ENCODE measurements at places on chromosomes 11 and 22.

DNA sequence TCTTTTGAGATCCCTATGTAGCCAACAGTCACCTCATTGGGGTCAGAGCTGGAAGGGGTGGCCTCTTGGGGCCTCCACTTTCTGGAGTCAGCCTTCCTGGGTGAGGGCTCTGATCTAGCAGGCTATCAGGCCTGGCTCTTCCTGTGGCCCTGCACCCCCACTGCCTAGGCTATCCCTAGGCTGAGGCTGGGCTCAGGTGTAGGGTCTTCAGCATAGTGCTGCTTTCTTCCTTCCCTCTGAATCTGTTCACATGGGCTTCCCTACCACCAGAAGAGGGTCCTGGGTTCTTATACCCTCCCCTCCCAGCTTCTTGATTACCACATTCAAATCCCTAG, 456 bp upstream of the SPI1 start:
- DNase-seq, result no peak

DNA sequence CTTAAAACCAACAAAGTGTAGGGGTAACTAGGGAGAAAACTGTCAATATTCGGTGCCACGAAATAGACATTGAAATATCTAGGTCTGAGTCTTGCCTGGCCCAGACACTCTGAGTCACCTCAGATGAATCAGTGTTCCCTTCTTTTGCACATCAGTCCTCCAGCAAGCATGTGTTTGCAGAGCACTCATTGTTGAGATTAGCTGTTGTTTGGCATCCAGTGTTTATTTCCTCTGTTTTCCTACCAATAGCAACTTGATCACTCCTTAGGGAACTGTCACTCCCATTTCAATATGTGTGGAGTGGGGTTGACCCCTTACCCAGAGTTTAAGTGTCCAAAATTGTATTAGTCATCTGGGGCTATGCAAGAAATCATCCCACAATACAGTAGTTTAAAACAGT, 4.7 kb upstream of the ASCC2 start:
- DNase-seq, result peak; percentile 89

DNA sequence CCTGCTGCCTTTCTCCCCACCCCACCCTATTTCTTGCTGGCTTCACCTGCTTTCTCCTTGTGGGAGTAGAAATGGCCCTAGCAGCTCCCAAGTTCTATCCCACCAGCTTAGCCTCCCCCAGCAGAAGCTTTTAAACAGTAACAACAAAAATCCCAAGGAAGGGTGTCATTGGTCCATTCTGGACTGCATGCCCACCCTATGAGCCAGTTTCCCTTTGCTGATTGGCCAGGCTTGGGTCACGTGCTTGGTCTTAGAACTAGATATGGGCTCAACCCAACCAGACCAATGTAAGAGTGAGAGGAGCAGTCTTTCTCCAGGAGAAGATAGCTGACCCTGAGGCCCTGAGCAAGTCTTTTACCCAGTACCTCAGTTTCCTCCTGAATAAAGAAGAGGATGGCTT, 2.3 kb downstream of the MTFP1 start:
- DNase-seq, result no peak

- DNase-seq, result no peak
Observed at GRCh38 chr22:46158283-46158682, 8.0 kb downstream of the PPARA start.

- peak; percentile 75 for DNase-seq
Observed at GRCh38 chr11:74754507-74755252, 6.0 kb downstream of the RNF169 start.

GRCh38 chr11:20647976-20648565, 21.3 kb upstream of the NELL1 start:
- DNase-seq, result peak; percentile 33

GRCh38 chr11:103936059-103936458, 100.4 kb upstream of the DDI1 start:
- no peak for DNase-seq

DNA sequence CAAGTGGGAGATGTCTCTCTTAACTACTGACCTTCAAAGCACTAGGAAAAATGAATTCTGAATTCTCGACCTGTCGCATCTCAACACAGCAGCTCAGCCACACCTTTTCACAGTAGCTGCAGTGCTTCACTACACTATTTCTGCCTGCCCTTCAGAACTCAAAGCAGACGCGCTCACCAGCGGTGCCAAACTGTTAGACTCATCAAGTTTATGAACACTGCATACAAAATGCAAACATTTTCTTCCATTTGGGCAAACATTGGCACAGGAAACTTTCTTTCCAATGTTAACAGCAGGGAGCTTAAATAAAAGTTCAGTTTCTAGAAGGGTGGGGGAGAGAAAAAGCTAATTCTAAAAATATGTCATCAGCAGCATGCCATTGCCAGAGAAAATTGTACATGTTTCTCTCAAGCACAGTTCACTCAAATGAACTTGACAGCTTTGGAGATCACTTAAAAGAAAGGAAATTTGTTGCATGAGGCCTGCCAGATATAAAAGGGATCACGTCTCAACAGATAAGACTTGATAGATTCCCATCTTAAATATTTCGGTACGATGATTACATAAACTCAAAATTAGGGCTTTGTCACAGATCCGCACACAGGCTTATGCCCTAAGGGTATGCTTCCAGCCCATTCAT, 82.7 kb downstream of the CADM1 start:
- no peak for DNase-seq

- peak; percentile 16 for DNase-seq
Observed at GRCh38 chr22:17922925-17923903, 101.1 kb downstream of the MICAL3 start.

DNA sequence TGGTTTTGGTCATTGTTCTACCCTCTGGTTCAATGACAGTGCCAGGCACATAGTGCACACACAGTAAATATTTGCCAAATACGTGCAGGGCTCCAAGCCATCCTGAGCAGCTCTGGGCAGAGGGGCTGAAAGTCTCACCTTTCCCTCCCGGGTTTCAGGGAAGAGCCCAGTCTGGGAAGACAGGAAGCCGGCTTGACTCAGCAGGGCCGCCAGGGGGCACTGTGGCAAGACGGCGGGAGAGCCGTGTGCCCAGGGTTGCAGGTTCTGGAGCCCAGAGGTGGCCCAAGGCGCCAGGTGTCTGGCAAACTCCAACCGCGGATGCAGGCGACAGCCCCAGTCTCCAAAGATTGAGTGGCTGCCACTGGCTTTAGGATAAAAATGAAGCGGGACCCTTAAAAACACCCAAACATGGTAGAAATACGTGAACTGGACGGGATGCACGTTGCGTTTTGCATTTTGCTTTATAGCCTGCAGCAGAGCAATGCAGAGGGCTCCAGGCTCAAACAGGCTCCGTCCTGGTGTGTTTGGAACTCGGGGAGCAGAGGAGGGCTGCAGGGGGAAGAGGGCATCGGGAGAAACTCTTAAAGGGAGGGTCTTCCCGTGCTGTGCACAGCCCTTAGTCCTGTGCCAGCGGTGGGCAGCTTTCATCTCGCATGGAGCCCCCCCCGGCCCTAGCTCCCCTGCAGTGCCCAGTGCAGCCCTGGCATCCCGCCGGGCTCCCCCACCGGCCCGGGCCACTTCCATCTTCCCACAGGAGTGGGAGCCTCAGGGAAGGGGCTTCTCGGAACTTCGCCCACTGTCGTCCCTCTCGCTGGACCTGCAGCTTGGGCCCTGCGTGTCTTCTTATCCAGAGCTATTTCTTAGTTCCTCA, 10.7 kb downstream of the KRTAP5-5 start:
- DNase-seq, result no peak

DNA sequence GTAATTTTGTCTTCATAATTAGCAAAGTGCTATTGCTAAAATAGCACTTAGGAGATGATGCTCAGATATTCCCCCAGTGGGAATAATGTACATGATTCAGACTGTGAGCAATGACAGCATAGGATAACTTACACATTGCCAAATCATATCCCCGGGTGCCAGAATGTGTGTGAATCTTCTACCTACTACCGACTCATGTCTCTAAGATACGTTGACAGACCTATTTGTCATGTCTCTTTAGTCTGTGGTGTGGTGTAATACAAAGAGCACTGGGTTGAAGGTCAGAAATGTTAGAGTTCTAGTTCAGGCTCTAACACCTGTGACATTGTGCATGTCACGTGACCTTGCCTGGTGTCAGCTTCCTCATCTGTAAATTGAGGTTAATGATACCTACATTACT, 31.0 kb upstream of the PICALM start:
- DNase-seq, result no peak

GRCh38 chr11:16909359-16910035, 104.7 kb downstream of the PLEKHA7 start:
- DNase-seq, result no peak

DNA sequence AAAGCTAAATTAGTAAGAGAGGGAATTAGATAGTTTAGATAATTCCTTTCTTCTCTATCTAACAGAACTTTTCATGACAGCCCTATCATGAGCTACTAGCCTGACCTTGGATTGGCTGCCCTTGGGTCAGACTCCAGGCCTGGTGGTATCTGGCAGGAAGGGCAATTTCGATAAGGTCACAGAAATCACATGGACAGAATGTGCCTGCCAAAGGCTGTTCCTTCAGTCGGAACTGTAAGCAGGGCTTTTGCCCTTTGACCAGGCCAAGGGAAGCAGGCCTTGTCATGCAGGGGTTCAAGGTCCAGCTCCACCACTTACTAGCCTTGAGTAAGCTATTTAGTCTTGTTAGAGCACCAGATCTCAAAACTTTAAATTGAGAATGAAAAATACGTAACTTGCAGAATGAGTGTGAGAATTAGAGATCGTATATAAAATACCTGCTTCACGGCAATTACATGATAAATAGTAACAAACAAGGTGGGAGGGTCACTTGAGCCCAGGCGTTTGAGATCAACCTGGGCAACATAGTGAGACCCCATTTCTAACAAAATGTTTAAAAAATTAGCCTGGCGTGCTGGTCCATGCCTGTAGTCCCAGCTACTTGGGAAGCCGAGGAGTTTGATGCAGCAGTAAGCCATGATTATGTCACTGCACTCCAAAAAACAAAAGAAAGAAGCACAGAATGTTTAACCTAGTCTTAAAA, 60.8 kb upstream of the SC5D start:
- DNase-seq, result no peak

- peak; percentile 44 for DNase-seq
Observed at GRCh38 chr22:45877651-45878050, 99.3 kb downstream of the WNT7B start.

DNA sequence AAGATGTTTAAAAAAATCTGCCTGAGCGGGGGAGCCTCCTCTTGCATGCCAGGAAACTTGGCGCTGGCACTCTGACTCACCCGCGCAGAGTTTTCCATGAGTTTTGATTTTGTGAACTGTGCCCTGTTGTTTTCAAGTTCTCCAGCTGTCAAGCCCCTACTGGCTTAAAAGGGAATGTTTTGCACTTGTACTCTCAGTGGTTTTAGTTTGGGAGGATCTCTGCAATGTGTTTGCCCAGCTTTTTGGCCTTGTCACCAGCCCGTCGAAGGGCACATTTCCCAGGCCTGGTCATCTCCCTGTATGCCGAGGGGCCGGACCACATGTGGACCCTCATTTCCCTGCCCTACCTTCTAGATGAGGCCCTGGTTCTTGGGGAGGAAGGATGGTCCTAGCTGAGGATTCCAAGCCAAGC, 12.2 kb downstream of the MRGPRF start:
- DNase-seq, result peak; percentile 95

GRCh38 chr22:48737461-48738203, 1090.0 kb downstream of the BRD1 start:
- DNase-seq, result no peak

- peak; percentile 97 for DNase-seq
Observed at GRCh38 chr22:35376728-35377472, 4.0 kb upstream of the HMOX1 start.

DNA sequence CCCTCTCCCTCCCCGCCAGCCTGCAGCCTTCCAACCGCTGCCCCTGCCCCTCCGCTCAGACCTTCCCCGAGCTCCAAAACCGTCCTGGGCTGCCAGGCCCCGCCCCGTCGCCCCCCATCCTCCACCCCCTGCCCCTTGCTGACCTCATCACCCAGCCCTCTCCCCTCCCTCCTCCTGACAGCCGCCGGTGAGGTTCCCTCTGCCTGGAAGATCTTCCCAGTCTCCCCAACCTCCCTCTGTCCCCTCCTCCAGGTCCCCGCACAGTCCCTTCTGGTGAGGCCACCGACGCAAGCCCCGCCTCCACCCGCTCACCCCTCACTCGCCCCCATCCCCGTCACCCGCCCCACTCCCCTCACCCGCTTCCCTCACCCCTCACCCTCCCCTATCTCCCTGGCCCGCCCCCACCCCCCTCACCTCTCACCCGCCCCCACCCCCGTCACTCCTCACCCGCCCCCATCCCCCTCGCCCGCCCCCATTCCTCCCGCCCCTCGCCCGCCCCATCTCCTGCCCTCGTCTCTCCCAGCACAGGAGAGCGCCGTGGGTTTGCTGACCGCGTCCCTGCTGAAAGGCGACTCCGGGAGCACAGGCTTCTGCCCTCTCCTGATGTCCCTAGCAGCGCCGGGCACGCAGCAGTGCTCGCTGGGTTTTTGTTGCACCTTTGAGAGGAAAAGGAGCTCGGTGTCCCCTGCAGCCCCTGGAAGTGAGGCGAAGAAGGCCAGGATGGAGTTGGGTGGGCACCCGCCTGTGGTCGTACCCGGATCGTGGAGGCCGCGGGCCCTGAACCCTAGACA, 16.4 kb upstream of the UPK3A start:
- DNase-seq, result no peak

GRCh38 chr22:21622919-21623647, 6.7 kb downstream of the YDJC start:
- no peak for DNase-seq

DNA sequence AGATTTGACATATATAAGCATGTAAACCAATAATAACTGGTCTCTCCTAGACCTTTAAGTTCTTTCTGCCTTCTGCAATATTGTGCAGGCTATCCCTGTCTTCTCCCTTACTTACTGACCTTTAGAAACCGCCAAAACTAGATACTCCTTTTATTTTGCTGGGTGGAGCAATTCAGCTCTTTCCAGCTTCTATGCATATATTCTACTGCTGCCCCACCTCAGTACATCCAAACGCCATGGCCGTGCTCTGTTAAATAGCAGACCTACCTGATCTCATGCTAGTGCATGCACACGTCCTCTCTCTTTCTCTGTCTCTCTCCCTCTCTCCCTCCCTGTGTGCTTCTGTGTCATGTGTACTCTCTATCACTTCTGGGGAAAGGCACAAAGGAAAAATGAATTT, 76.7 kb upstream of the CAPRIN1 start:
- DNase-seq, result no peak

DNA sequence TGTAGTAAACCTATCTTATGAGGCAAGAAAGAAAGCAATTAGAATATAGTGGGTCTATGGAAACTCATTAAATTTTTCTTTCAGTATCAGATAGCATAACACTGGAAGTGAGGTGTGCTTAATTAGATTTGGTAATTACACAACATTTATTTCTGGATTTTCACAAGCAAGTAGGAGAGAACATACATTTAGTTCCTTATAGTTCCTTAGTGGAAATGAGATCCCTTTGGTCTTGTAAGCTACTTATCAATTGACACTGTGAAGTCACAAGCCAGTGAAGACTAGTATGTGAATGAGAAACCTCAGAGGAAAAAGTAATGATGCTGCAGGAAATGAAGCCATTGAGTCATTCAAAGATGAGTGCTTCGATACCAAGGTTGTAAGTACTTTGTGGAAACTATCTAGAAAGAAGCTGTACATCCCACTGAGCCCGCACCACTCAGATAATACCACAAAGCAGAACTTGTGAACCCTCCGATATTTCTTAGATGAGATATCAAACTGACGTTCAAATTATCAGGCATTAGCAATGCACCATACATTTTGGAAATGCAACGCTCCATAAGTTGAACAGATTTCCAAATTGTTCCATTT, 53.5 kb downstream of the ENTHD1 start:
- DNase-seq, result no peak
